ENCODE measurements at places on chromosomes 6 and 20.

- peak; percentile 87 for DNase-seq
Observed at GRCh38 chr6:35240838-35241801, 18.4 kb upstream of the ZNF76 start.

- DNase-seq, result no peak
Observed at GRCh38 chr20:63031251-63032014, 24.7 kb upstream of the BHLHE23 start.

- DNase-seq, result no peak
Observed at GRCh38 chr6:85118652-85119235, 331.1 kb upstream of the NT5E start.

GRCh38 chr6:13488015-13488895 is 855 bp upstream of the GFOD1 start:
- peak; percentile 40 for DNase-seq

DNA sequence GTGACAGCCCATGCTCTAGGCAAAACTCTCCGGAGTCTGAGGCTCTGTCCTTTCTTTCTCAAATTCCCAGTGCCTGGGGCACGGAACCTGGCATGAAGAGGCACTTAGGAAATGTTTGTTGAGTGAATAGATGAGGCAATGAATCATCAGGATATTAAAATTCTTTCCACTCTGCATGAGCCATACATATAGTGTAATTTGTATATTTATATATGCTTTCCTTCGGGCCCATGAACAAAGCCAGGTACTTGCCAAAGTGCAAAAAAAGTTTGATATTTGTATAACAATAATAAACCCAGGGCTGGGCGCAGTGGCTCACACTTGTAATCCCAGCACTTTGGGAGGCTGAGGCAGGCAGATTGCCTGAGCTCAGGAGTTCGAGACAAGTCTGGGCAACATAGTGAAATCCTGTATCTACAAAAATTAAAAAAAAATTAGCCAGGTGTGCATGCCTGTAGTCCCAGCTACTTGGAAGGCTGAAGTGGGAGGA is 212.3 kb upstream of the ZNF217 start:
- DNase-seq, result no peak

DNA sequence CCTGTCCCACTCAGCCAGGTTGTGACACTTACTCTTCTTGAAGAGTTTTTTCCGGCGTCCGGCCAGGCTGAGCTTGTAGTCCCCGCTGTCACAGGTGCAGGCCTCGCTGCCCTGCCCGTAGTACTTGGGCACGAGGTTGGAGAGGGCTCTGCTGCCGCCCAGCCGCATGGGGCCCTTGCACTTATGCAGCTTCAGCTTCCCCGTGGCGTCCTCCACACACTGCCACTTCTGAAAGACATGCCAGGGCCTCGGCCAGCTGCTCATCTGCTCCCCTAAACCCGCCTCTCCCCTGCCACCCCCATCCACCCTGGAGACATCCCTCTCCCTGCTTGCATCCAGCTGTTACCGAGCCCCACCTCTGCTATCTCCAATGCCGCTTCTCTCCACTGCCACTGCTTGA is 113.1 kb downstream of the SULF2 start:
- peak; percentile 5 for DNase-seq

DNA sequence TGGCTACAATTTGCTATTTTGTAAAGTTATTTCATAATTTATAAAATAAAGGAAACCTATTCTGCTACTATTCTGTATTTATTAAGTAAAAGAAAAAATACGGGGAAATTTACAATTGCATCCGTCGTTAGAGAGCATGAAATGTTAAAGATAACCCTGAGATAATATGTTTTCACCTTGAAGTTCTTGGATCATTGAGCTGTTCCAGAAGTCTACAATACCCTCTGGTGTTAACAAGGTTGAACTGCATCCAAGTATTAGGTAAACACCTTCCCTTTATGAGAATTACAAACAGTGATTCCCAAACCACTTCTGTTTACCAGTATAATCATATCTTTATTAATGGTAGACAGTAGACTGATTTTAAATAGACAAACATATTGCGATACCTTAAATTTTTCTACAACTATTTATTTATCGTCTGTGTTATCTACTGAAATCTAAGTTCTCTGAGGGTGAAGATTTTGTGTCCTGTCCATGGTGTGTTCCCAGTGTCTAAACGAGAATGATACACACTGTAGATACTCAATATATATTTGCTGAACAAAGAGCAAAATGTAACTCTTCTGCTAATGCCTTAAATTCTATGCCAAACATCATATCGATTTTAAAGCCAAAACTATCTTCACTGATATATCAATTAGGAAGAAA is 28.2 kb downstream of the TBC1D32 start:
- peak; percentile 49 for DNase-seq

- DNase-seq, result no peak
Observed at GRCh38 chr20:19259141-19259591, 46.7 kb downstream of the SLC24A3 start.

DNA sequence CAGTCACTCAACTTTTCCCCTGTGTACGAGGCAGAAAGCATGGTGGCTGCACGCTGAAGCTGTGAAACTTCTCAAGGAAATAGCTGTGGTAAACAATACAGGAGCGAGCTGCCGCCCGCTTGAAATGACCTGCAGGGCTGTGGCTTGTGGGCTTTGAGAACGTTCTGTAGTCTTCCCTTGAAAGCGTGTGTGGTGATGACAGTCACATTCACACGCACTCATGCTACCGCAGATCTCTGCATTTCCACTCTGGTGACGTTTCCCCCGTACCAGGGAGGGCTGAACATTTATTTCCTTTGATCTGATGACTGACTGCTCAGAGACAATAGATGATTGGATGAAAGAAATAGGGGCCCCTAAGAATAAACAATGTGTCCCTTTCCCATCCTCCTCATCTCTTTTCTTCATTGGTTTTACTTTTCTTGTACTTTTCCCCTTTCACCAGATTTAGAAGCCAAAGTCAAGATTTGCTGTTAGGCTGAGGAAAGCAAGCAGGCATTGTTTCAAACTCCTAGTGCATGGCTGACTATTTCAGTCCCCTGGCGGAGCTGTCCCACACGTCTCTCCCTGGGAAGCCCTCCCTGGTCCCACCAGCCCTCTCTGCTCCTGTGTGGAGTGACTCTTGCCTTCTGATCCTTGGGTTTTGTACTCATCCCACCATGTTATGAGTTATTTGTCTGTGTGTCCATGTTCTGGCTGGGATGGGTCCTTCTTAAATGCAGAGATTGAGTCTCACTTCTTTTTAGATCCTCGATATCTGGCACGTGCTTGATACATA is 3.9 kb downstream of the SYTL3 start:
- no peak for DNase-seq

DNA sequence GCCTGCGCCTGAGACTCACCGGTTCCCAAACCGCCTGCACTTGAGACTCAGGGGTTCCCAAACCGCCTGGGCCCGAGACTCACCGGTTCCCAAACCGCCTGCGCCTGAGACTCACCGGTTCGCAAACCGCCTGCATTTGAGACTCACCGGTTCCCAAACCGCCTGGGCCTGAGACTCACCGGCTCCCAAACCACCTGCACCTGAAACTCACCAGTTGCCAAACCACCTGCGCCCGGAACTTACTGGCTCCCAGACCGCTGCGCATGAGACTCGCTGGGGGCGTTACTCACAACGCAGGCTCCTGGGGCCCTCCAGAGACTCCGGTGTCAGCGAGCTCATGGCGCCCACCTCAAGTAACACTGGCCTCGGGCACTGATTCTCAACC is 90.2 kb downstream of the DACT2 start:
- DNase-seq, result no peak

DNA sequence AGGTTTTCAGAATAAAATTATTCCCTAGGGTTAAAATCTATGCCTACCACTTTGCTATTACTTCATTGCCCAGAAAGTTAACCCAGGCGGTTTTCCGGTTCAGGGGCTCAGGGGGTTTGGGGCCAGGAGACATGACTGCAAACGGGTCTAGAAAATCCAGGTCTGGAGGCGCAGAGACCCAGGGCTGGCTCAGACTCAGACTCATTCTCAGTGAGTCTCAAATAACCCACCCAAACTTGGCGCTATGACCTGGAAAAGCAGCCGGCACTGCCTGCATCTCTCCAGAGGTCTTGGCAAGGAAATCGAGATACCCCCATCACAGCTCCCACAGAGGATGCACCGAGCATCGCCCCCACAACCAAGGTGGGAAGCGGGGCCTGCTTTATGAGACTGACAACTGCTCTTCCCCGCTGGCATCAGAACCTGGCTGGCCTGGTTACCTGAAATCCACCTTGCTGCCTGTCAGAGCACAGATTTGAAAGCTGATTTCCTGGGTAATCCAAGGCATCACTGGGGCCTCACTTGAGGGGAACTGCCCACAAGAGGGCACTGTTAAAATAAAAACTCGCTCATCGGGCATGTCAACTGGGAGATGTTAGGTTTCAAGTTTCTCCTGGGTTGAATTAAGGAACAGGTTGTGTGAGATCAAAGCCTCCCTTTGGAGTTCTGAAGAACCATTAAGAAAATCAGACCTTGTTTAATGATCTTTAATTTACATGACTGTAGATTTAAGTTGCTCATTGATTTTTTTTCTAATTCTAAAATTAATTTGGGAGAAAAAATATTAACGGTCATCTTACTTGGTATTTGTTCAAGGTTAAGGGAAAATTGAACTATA is 55.1 kb downstream of the KIF16B start:
- peak; percentile 60 for DNase-seq
